Aorta (tissue), 5 donors: ENCODE measurements at places on chromosomes 16 and 17.

- no peak for DNase-seq
These were observed 2.3 kb downstream of the ATP2A1 start for GRCh38 chr16:28880589-28880915.

GRCh38 chr17:68101075-68101986 lies 65.8 kb downstream of the KPNA2 start:
- DNase-seq: peak; percentile 99

DNA sequence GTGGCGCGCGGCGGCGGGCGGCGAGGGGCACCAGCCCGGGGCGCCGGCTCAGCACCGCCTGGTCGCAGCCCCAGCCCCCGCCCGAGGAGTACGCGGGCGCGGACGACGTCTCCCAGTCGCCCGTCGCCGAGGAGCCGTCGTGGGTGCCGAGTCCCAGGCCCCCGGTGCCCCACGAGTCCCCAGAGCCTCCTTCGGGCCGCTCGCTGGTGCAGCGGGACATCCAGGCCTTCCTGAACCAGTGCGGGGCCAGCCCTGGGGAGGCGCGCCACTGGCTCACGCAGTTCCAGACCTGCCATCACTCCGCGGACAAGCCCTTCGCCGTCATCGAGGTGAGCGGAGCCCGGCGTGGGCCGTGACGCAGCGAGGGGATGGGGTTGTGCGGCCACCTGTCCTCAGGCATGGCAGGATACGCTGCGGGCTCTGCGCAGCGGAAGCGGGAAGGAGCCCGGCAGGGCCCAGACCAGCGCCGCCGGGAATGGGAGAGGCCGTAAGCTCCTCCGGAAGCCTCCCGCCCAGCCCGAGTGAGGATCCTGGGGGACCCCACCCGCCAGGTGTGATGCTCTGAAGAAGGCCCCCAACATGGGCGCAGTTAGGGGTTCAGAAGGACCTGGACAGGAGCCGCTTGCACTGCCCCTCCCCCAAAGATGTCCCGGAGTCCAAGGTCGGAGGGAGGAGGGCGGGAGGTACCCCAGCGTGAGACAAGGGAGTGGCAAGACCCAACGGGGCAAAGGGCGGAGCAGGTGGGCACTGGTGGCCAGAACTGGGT lies 522 bp downstream of the NAGS start:
- peak; percentile 79 for DNase-seq

- no peak for DNase-seq
These were observed 11.5 kb downstream of the COG4 start for GRCh38 chr16:70511833-70512232.

GRCh38 chr16:68073902-68074760 lies 11.0 kb upstream of the NFATC3 start:
- no peak for DNase-seq
